Large intestine (tissue), 12 donors: ENCODE measurements at places on chromosomes 2 and 18.

DNA sequence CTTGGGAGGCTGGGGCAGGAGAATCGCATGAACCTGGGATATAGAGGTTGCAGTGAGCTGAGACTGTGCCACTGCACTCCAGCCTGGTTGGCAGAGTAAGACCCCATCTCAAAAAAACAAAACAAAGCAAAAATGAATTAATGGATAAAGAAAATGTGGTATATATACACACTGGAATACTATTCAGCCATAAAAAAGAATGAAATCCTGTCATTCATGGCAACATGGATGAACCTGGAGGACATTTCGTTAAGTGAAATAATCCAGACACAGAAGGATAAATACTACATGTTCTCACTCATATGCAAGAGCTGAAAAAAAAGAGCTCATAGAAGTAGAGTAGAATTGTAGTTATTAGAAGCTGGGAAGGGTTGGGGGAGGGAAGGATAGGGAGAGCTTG is 80.8 kb downstream of the RAB31 start:
- DNase-seq, result no peak

DNA sequence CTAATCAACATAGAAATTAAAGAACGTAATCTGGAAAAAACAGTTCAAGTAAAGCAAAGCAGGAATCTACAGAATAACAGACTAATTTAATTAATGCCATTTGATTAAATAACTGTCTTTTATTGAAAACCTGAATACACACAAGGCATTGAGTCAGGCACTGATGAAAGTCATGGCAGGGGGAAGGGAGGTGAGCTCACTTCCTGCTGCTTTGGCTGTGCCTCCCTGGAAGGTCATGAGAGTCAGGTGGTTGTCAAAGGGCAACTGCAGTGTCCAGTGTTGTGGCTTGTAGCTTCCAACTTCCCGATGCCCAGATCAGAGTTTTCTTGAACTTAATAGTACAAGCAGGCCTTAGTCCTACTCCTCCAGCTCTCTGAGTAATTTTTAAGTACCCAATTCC is 180.9 kb downstream of the PID1 start:
- peak; percentile 74 for DNase-seq

DNA sequence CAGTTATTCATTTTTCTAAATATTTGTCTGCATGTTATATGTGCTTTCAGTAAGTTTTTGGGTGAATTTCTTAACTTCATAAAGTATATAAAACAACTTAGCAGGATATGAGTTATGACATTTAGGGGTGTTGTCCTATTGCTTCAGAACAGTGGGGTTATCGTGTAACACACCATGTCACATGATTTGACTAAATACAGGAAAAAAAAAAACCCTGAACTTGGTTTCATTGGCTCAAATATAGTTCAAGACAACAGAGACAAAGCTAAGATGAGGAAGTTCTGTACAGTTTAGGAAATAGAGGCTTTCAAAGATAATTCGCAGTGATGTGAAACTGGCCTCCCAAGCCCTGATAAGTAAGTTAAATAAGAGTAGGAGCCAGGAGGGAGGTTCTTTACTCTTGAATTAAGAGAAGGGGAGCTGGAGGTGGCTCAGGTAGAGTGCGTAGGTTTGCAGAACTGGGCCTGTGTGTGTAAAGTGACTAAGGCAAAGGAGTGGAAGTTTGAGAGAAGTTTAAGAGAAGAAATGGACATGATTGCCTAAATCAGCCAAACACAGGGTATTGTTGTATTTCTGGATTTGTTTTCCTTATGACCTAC is 53.9 kb downstream of the LIMS1 start:
- DNase-seq, result peak; percentile 50

DNA sequence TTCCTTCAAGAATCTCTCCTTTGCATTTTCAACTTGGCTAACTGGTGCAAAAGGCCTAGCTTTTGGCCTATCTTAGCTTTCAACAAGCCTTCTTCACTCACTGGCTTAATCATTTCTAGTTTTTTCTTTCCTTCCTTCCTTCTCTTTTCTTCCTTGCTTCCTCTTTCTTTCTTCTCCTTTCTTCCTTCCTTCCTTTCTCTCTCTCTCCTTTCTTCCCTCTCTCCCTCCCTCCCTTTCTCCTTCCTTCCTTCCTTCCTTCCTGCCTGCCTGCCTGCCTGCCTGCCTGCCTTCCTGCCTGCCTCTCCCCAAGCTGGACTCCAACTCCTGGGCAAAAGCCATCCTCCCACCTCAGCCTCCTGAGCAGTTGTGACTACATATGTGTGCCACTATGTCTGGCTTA is 176.2 kb upstream of the APCDD1 start:
- no peak for DNase-seq

- DNase-seq, result no peak
These were observed 58.8 kb upstream of the TMEM163 start for GRCh38 chr2:134777593-134777992.

DNA sequence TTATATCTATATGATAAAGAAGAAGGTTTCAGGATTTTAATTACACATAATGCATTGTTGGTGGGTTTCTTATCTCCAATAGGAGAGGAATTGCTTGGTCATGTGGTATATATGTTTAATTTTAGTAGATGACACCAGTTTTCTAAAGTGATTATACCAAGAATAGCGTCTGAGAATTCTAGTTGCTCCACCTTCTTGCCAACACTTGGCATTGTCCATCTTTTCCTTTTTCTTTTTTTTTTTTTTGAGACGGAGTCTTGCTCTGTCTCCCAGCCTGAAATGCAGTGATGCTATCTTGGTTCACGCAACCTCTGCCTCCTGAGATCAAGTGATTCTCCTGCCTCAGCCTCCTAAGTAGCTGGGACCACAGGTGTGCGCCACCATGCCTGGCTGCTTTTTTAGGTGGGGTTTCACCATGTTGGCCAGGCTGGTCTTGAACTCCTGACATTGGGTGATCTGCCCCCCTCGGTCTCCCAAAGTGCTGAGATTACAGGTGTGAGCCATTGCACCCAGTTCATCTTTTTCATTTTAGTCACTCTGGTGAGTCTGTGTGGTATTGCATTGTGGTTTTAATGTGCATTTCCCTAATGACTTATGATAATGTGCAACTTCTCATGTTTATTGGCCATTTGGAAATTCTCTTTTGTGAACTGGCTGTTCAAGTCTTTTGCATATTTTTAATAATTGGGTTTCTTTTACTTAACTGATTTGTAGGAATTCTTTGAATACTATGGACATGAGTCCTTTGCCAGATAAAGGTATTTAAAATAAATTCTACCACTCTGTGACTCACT is 37.3 kb upstream of the ZNF512 start:
- DNase-seq, result no peak

DNA sequence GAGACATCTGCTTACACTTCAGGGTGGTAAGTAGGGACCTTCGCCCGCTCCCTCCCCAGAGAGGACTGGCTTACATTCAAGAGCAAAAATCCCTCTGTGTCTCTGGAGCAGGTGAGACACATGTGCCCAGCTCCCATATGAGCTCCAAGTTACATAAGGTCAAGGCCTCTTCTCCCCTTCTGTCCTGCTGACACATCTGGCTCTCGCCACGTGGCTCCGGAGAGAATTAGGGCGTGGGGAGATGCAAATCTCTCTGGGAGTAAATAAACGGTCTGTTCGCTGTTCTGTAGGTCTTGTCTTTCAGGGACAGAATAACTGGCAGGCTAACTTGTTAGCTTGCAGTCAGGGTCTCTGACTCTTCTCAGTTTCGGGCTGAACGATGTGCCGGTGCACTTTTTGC is 16.2 kb downstream of the MRO start:
- peak; percentile 44 for DNase-seq

- no peak for DNase-seq
These were observed 109.5 kb downstream of the RAPGEF4 start for GRCh38 chr2:172845028-172845630.

GRCh38 chr2:12821656-12822055 is 104.9 kb downstream of the TRIB2 start:
- DNase-seq, result no peak

DNA sequence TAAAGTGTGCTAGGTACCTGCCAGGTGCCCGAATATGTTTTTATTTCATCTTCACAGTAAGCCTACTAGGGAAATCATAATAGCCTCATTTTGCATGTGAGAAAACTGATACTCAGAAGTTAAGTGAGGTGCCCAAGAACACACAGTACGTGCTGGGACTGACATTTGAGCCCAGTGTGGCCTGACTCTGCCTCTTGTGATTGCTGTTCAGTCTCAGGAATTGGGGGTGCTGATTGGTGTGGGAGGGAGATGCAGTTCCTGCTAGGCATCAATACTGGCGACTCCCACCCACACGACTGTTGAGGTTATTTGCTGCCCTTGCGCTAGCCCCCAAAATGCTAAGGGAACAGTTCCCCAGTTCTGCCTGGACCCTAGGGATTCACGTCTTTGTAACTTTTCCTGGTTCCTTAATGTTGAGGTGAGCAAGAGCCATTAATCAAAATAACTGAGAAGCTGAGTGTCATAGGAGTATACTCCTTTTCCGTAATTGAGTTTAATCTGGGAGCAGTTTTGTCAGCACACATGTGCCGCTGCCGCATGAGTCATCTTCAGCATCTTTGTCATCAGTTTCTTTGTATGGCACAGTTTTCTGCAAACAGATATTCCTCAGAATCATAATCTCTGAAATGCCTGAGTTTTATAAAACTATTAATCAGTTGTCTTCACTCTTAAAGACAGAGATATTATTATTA is 120.7 kb downstream of the NCK2 start:
- no peak for DNase-seq

DNA sequence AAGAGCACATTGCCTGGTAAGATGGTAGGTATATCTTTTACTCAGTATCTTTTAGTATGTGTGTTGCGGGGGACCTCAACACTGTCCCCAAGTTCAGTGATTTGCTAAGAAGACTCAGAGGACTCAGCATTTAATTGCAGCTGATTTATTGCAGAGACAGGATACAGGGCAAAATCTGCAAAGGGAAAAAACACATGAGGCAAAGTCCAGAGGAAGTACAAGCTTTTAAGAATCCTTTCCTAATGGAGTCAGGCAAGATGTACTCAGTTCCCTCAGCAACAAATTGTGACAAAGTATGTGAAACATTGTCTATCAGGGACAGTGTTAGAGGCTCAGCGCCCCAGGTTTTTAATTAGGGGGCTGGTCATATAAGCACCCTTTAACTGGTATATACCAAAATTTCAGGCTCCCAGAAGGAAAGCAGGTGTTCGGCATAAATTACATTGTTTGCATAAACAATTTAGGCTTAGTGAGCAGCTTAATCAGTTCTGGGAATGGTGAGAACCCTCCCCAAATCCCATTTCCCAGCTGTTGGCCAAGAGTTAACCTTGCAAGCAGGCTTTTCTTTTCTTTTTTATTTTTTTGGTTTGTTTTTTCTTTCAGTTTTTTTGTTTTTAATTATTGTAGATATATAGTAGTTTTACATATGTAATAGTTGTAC is 41.7 kb downstream of the RAB3GAP1 start:
- DNase-seq, result peak; percentile 73

- DNase-seq, result no peak
These were observed 38.4 kb downstream of the ZAP70 start for GRCh38 chr2:97751752-97752151.

DNA sequence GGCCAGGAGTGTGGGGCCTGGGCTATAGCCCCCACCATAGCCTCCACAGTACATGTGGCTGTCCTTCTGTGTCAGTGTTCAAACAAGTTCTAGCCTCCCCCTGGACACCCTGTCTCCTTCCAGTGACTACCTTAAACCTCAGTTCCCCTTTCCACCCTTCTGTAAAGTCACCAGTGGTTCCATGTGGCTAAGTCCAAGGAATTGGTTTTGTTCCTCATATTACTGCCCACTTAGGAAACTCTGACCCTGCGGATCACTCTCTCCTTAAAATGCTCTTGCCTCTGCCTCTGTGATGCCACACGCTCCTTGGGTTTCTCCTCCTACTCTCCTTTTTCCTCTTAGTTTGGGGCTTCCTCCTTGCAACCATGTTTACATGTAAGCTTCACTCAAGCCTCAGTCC is 27.8 kb upstream of the REL start:
- no peak for DNase-seq

DNA sequence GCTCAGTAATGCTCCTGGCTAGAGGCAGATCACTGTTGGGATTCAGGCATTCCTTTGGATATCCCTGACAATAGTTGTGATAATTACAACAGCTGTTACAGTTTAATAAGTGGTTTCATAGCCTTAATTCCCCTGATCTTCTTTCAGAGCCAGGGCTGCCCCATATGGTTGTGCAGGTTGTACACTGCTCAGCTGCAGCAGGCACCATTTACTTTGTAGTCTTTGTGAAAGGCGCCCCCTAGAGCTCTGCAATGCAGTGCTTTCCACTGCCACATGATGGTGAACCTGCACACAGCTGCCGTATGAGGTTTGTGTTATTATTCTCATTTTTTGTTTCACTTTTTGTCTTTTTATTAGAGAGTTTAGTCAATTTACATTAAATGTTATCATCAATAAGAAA is 239.1 kb downstream of the KCNS3 start:
- no peak for DNase-seq

DNA sequence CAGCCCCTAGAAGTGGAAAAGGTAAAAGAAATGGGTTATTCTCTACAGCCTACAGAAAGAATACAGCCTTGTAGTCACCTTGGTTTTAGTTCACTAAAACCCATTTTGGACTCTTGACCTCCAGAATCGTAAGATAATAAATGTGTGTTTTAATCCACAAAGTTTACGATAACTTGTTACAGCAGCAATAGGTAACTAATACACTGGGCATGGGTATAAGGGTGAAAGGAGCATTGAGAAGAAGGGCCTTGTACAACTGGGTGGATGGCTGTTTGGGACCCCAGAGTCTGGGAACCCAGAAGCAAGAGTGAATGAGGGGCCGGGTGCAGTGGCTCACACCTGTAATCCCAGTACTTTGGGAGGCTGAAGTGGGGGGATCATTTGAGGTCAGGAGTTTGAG is 2.2 kb upstream of the MFSD6 start:
- no peak for DNase-seq

DNA sequence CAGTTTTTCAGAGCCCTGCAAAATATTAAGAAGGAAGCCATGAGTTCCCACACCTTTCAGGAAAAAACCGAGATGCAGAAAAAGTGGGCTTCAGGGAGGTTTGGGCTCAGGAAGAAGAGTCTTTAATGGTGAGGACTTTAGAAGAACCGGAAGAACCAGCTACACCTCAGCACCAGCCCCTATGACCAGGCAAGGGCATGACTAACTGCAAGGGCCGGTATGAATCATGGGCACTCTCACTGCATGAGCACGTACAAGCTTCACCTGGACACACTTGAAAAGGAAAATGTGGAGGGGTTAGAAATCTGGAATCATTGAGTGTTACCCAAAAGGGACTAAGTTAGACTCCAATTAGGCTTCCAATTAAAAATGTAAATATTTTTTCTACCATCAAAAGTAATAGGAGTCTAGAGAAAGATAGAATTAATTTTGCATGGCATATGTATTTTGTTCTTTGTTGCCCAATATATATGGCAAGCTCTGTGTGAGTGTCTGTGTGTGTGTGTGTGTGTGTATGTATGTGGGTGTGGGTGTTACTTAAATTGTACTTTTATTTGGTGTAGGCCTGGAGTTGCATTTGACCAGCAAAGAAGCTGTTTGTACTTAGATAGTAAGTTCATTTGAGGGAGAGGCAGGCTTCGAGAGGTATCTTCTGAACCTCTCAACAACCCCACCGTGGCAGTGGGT is 66.5 kb upstream of the THUMPD2 start:
- DNase-seq, result no peak

GRCh38 chr2:19038071-19039015 is 320.1 kb downstream of the OSR1 start:
- DNase-seq, result no peak

GRCh38 chr2:175436076-175436475 is 254.6 kb upstream of the ATP5MC3 start:
- no peak for DNase-seq

- peak; percentile 60 for DNase-seq
These were observed 66.5 kb downstream of the SOWAHC start for GRCh38 chr2:109680523-109681297.
